Activated CD8-positive, alpha-beta T cell treated with anti-CD3 and anti-CD28 coated beads, Interleukin-2, amount 10 ng/mL, durations not matched to agents 7 days and 5 days (primary cell): ENCODE measurements at places on chromosomes 2 and 18. TPM values are rescaled to one million over a fixed set of nuclear protein-coding genes. Genes with fewer than 3 reads are reported as not detected.

DNA sequence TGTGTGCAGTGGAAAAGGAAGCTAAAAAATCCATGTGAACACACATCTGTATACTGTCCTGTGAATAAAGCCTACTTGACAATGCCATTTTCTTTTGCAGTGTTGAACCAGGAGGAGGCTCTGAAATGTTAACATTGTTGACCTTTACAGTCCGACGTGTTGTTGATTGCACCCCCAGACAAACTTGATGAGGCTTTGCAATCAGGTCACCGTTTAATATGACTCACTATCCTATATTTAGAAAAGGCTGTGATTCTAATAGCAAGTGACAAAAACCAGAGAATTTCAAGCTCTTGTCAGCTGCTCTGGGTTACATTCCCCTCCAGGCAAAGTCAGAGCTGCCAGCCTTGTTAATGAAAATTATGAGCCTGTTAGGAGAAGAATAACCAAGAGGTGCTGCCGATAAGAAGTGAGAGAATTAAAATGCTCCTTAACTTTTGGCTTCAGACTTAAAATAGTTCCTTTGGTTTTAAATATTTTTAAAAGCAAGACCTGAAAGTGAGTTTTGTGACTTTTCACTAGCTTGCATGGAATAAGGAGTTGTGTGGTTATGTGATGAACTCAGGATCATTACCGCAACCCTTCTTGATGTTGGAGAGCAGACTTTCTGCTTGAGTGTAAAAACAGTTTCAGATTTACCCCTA lies 162.1 kb downstream of the QPCT start:
- no peak for DNase-seq

GRCh38 chr2:16375351-16375750 lies 290.3 kb downstream of the CYRIA start:
- DNase-seq = no peak

- no peak for DNase-seq
Measured at GRCh38 chr2:195489101-195489500, 167.9 kb upstream of the SLC39A10 start.

DNA sequence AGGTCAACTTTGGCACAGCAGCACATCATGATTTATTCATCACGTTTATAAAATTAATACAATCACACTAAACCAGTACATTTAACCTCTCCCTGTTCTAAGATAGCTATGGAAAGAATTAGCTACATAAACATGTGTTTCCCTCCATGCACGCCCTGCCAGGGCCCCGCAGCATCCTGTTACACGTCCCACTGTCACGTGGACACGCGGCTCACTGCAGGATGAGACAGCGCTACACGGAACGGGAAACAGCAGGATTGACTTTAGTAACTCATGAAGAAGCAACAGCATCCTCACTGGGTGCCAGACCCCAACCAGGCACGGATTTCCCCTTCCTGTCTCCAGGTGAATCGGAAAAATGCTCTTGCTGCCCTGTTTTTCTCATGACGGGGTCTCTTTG lies 30.9 kb upstream of the SALL3 start:
- DNase-seq = no peak

GRCh38 chr2:23027396-23027795 lies 357.6 kb upstream of the KLHL29 start:
- DNase-seq = no peak

DNA sequence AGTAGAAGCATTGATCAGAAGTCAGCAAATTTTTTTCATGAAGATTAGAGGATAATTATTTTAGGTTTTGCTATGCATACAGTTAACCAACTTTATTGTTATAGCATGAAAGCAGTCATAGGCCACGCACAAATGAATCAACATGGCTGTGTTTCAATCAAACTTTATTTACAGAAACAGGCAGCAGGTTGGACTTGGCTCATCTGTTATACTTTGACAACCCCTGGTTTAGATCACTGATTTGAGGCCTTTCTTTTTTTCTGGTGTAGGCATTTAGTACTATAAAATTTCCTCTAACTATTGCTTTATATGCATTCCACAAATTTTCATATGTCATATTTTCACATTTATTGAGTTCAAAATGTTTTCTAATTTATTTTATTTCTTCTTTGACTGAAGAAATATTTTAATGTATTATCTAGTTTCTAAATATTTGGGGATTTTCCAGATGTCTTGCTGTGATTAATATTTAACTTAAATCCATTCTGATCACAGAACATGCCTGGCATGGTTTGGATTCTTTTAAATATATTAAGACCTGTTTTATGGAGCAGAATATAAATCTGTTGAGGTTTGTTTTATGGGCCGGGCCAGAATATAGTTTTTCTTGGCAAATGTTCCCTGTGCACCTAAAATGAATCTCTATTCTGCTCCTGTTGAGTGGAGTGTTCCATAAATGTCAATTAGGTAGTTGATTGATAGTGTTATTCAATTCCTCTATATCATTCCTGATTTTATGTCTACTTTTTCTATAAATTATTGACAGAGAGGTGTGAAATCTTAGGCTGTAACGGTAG lies 116.3 kb upstream of the KLHL29 start:
- DNase-seq = no peak

DNA sequence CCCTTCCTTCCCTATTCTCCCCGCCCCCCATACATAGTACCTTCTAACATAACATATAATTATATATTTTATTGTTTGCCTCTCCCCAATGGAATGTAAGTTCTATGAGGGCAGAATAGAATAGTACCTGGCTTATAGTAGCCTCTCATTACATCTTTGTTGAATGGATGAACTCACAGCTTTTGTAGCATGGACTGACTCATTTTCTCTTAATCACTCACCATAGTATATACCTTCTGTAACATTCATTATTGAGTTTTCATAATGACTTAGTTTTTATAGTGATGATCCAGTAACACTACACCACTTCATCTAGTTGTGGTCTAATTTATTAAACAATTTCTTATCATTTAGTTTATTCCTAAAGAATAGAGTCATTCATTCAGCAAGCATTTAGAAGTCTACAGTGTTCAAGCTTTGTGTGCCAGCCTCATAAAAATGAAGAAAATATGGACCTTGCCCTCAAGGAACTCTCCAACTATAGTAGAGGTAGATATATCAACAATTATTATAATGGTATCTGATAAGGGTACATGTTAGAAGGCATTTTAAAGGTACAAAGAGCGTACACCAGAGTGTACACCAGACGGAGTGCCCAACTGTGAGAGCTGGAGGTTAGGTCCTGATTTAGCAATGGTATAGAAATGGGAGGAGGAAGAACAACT lies 31.1 kb downstream of the NCOA1 start:
- no peak for DNase-seq

- no peak for DNase-seq
Measured at GRCh38 chr2:85717308-85718008, 23.3 kb downstream of the GNLY start.

GRCh38 chr2:33090553-33091134 lies 143.9 kb downstream of the LTBP1 start:
- no peak for DNase-seq

Gene THAP4
- total RNA-seq = 32.3 TPM

Gene OR6B3
- not detected for total RNA-seq

Gene ALS2
- 15.6 TPM for total RNA-seq

Gene KCNK3
- total RNA-seq = not detected

Gene CCBE1
- total RNA-seq = not detected
